Activated CD4-positive, alpha-beta memory T cell treated with anti-CD3 and anti-CD28 coated beads for 36 hours (primary cell): ENCODE measurements at places on chromosomes 11 and 22. TPM values are rescaled to one million over a fixed set of nuclear protein-coding genes. Genes with fewer than 3 reads are reported as not detected.

DNA sequence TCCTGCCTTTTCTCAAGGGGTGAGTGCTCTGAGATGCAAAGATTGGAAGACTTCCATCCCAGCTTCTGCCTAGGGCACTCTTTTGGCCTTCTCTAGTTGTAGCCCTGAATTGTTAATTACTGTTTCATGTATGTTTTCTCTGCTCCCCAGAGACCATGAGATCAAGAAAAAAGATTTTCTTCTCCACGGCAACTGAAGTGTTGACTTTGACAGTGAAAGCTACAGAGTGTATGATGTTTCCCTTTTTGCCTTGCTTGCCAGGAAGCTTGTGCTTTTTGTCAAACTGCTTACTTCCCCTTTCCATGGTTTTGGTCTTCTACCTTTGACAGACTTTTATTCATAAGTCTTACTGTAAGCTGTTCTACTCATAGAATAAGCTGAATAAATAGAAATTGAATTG, 23.3 kb upstream of the EIF3D start:
- no peaks in the 10 kb centered on the region for H3K36me3 ChIP-seq
- H3K27ac ChIP-seq, result no peak overlapping the region
- H3K4me1 ChIP-seq, result peaks cover 4% of the 10 kb centered on the region
- H3K4me3 ChIP-seq, result no peak overlapping the region

- H3K4me3 ChIP-seq, result no peak overlapping the region
- no peak overlapping the region for H3K27ac ChIP-seq
- no peaks in the 10 kb centered on the region for H3K4me1 ChIP-seq
- H3K27me3 ChIP-seq, result no peaks in the 10 kb centered on the region
- DNase-seq, result no peak
Measured at GRCh38 chr11:95931916-95932315, 8.0 kb upstream of the MTMR2 start.

Gene IGF2
- 27.0 TPM for total RNA-seq

DNA sequence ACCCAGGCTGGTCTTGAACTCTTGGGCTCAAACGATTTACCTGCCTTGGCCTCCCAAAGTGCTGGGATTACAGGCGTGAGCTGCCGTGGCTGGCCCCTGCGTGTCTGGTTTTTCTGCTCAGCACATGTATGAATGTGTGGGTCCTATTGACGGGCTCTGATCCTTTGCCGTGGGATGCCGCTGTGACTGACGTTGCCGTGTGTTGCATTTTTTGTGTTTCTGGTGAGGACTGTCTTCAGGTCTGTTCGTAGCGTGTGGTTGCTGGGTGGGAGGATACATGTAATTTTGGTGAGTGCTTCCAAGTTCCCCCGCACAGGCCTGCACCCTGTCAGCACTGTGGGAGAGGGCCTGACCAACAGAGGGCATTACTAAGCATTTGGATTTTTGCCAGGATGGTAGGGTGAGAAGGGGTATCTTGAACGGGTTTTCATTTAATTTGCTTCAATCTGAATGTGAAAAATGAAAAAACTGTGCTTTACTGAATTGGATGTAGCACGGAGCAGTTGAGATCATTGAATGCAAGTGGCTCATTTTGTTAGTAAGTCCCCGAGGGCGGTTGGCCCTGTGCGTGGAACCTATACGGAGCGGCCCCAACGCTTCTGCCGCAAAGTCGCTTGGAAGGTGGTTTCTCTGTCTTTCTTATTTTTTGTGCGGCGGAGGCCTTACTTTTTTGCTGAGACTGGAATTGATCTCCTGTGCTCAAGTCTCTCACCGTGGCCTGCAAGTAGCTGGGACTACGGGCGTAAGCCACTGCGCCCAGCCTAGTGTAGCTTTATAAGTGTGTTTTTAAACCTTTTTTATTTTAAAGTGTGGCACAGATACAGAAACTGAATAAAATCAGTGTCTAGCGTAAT, 8.2 kb downstream of the ZBED4 start:
- H3K36me3 ChIP-seq, result peaks cover 17% of the 10 kb centered on the region
- H3K27ac ChIP-seq, result peak overlapping the region; percentile 15

Gene OTOG
- not detected for total RNA-seq

GRCh38 chr11:92440701-92441442, 216.3 kb downstream of the FAT3 start:
- no peaks in the 10 kb centered on the region for H3K4me1 ChIP-seq
- no peaks in the 10 kb centered on the region for H3K36me3 ChIP-seq
- DNase-seq, result no peak
- no peaks in the 10 kb centered on the region for H3K27me3 ChIP-seq

- no peak overlapping the region for H3K27ac ChIP-seq
Measured at GRCh38 chr11:59891781-59892181, 13.2 kb downstream of the OOSP3 start.

- peaks cover 8% of the 10 kb centered on the region for H3K36me3 ChIP-seq
- peak overlapping the region; percentile 5 for H3K27ac ChIP-seq
- DNase-seq, result no peak
Measured at GRCh38 chr11:48063424-48063978, 83.1 kb downstream of the PTPRJ start.

Gene IRAG1
- total RNA-seq, result not detected

GRCh38 chr11:83676056-83676601, 390.0 kb upstream of the CCDC90B start:
- no peak overlapping the region for H3K27ac ChIP-seq
- no peaks in the 10 kb centered on the region for H3K36me3 ChIP-seq
- peaks cover 2% of the 10 kb centered on the region for H3K27me3 ChIP-seq
- no peaks in the 10 kb centered on the region for H3K4me1 ChIP-seq

Gene OR5B21
- total RNA-seq, result not detected

DNA sequence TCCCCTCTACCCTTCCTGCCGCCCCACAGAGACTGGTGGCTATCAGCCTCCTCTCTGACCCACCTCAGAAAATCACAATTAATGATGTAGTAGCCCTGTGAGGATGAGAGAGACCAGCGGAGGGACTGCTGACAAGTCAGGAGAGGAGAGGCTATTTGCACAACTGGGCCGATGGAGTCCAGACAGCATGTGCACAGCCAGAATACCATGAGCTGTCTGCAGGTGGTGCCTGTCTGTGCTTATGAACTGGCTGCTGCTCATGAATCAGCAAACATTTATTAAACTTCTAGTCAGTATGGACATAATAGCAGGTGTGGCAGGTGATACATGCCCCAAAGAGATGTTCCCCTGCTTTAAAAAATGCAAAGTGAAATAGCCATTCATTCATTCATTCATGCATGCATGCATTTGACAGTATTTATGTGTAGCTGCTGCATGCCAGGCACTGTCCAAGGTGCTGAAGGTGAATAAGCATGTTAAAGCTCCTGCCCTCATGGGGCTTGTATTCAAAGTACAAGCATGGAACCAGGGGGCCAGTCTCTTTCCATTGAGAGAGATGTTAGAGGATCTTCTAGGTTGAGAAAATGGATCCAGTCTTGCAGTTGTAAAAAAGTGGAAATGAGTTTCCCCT, 141.3 kb downstream of the GRIK4 start:
- H3K36me3 ChIP-seq, result no peaks in the 10 kb centered on the region
- no peak for DNase-seq
- H3K4me3 ChIP-seq, result no peak overlapping the region
- H3K27me3 ChIP-seq, result peaks cover 9% of the 10 kb centered on the region
- H3K27ac ChIP-seq, result no peak overlapping the region

DNA sequence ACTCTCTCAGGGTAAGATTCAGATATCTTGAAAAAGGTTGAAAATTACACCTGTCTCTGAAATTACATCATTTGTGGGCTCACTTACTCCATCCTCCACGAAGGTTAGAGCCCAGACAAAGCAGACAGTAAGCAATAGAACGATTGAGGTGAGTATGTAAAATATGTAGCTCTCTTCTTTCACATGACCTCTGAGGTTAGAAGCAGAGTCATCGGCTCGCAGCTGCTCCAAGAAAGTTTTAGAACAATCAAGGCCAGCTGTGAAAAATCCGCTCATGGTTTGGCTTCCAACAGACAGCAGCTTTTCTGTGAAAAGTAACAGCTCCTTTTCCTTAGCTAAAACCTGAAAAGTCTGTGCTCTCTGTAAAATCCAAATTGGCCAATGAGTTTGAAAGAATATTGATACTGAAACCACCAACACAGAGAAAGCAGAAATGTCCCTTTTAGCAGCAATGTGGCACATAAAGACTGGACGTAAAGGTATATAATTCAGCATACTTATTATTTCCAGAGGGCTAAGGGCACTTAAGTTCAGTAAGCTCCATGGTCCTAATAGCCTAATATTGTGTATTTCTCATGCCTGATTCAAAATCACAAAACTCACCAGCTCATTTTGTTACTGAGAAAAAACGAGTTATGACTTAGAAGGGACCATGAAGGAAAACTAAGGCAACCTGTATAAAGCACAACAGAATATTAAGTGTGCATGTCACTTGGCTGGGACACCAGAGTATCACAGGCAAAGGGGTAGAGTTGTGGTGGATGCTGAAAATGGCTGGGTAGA, 78.2 kb downstream of the FAM76B start:
- H3K27me3 ChIP-seq, result no peaks in the 10 kb centered on the region
- H3K36me3 ChIP-seq, result no peaks in the 10 kb centered on the region
- H3K4me3 ChIP-seq, result peak overlapping the region; percentile 1
- H3K27ac ChIP-seq, result peak overlapping the region; percentile 3

DNA sequence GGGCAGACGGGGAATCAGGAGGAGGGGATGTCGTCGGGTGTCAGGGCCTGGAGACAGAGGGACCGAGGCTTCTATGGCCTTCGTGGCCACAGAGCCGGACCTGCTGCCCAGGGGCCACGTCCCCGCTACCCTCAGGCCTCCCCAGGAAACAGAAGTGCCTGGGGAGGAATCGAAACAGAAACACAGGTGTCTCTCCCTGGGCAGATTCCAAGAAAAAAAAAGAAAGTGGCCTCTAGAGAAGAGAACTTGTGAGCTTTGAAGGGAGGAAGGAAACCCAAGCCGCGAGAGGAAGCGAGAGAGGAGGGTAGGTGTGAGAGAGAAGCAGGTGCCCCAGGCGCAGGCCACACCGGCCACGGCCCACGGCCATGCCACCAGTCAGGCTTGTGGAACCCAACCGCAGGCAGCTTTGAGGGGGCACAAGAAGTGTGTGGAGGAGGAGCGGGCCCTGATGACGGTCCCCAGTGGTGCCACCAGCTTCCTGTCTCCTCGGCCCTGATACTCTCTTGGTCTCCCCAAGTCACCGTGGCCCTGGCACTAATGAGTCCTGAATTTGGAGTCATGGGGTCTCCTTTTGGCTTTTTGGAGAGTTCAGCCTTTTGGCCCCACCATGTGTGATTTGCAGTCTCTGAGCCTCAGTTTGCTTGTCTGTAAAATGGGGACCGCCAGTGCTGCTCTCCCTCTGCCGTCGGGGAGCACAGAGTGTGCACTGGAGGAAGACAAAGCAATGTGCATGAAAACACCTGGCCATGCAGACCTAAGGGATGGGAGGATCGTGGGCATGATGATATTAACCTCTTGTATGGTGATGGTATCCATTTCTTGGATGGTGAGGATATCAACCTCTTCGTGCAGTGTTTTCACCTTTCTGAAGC, 25.2 kb downstream of the LIF start:
- peak overlapping the region; percentile 11 for H3K4me3 ChIP-seq
- peak; percentile 77 for DNase-seq
- H3K27me3 ChIP-seq, result no peaks in the 10 kb centered on the region
- peak overlapping the region; percentile 65 for H3K27ac ChIP-seq
- no peaks in the 10 kb centered on the region for H3K36me3 ChIP-seq

Gene SYT7
- total RNA-seq, result not detected

DNA sequence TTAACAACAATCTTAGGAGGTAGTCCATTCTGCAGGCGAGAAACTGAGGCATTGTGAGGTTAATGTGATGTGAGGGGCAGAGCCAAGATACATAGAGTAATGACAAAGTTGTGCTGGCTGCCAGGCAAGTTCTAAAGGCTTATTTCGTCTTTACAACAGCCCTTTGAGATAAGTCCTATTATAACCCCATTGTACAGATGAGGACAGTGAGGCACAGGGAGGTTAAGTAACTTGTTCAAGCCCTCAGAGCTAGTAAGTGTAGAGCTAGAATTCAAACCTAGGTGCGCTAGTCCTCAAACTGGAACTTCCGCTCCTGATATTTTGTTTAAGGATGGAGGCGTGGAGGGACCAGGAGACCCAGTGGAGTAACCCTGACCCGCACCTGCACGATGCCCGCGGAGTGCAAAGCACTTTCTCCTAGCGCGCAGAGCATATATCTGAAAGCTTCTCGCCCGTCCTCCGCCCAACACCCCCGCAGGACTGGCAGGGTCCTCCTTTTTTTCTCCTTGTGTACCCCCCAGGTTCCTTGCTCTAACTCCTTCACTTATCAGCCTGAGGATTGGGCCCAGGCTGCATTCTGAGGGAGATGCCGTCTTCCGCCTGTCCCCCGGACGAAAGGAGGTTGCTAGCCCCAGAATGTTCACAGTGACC, 4.9 kb upstream of the FLI1 start:
- DNase-seq, result no peak
- H3K27ac ChIP-seq, result no peak overlapping the region
- H3K36me3 ChIP-seq, result peaks cover 3% of the 10 kb centered on the region
- peaks cover 39% of the 10 kb centered on the region for H3K4me1 ChIP-seq
- peaks cover 39% of the 10 kb centered on the region for H3K27me3 ChIP-seq
- no peak overlapping the region for H3K4me3 ChIP-seq

DNA sequence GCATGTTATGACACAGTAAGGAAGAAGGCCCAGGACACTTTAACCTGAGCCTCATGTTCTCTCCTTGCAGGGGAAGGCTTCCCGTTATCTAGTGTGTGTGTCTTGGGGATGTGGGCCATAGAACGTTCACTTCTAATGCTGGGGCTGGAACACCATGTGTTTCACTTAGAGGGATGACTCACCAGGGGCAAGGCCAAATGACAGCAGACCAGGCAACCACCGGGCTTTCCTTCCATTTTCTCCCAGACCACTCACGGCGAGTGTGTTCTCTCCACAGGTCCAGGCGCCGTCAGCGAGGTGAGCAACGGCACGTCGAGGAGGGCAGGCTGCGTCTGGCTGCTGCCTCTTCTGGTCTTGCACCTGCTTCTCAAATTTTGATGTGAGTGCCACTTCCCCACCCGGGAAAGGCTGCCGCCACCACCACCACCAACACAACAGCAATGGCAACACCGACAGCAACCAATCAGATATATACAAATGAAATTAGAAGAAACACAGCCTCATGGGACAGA, 964.4 kb downstream of the NTM start:
- DNase-seq, result no peak
- H3K27ac ChIP-seq, result no peak overlapping the region
- no peak overlapping the region for H3K4me3 ChIP-seq
- no peaks in the 10 kb centered on the region for H3K36me3 ChIP-seq

GRCh38 chr11:16000065-16000464, 356.3 kb downstream of the SOX6 start:
- DNase-seq, result no peak
- H3K4me3 ChIP-seq, result no peak overlapping the region
- no peaks in the 10 kb centered on the region for H3K27me3 ChIP-seq
- H3K36me3 ChIP-seq, result no peaks in the 10 kb centered on the region
- H3K27ac ChIP-seq, result no peak overlapping the region
- H3K4me1 ChIP-seq, result no peaks in the 10 kb centered on the region

DNA sequence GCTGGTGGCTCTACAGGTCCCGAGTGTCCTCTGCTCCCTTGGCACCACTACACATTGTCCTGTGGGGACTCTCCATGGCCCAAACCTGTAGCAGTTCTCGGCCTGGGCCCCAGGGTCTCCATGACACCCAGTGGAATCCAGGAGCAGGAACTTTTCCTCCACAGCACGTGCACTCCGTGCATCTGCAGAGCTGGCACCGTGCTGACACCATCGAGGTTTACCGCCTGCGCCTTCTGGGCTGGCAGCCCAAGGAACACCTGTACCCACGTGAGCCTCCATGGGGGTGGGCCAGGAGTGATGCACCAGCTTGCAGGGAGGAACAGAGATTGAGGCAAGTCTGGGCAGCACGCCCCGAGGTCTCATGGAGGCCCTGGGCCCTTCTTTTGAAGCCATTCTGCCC, 25.2 kb downstream of the TSPAN32 start:
- H3K27ac ChIP-seq, result no peak overlapping the region
- H3K4me3 ChIP-seq, result no peak overlapping the region
- H3K4me1 ChIP-seq, result no peaks in the 10 kb centered on the region
- peaks cover 4% of the 10 kb centered on the region for H3K36me3 ChIP-seq
- H3K27me3 ChIP-seq, result peaks cover 14% of the 10 kb centered on the region
